ENCODE measurements at places on chromosomes 2 and 18.
A peak's percentile ranks its signal among the peaks of the same experiment; 100 is the strongest.

DNA sequence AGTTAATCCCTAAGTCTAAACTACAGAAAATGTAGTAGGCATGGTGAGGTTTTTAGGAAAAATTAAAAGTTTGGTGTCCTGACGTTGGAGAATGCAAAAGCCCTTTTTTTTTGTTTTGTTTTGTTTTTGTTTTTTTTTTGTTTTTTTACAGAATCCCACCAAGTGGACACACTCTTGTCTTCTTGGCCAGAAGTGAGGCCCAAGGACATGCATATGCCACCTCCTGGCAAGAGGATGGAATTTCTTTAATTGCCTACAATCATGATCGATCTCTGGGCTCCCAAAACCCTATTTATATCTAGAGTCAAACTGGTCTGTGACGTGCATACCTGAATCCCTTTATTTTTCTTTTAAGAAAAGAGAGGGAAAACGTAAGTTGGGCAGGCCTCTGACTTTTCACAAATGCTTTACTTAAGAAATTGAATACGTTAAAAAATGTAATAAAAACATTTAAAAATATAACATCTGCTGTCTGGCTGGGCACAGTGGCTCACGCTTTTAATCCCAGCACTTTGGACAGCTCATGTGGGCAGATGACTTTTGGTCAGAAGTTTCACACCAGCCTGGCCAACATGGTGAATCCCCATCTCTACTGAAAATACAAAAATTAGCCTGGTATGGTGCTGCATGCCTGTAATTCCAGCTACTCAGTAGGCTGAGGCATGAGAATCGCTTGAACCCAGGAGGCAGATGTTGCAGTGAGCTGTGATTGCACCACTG lies 502.7 kb downstream of the CBLN2 start:
- no peak for DNase-seq

GRCh38 chr2:165008730-165009315 lies 53.5 kb upstream of the SLC38A11 start:
- DNase-seq, result no peak

DNA sequence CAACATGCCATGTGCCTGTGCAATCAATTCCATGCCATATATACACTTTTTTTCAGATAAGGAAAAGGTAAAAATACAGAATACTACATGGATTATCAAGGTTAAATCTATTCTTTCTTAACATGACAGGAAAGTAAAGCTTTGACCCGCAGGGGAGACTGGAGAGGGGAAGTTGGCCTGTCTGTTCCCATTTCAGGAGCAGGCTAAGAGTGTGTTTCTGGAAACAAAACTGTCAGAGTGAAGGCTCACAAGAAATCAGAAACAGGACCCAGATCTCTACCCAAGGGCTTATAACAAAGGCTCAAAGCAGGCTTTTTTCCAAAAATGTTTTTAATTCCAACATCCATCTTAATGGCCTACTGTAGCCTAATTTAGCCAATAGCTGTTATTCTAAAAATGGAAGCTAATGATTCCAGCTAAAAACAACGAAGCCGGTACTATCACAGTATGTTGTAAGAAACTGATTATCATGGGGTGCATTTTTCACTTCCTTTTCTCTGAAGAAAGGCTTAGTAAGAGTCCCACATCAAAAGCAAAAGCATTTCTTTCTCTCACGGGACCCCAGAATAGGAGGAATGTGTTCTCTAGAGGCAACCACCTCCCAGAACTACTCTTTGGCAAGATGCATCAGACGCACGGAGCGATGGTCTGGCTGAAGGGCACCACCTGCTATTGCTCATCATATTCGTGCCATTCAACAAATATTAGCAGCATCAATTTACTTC lies 41.4 kb downstream of the FECH start:
- no peak for DNase-seq

- DNase-seq, result no peak
These were observed 50.2 kb downstream of the WDFY1 start for GRCh38 chr2:223894968-223895367.

DNA sequence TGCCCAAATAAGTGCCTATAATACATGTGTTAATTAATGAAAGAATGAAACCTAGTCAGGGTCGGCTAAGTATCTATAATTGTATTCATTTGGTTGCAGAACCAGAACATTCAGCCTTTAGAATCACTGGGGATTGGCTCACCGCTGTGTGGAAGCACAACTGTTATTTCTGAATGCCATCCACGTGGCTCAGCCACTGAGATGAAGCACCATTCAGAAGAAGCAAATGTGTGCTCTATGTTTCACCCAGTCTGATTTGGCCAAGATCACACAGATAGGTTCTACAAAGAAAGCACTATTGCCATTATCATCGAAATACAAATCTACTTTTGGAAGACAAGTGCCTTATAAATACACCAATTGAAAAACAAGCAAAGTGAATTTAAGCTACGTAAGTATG lies 30.6 kb upstream of the SPOPL start:
- DNase-seq, result no peak

GRCh38 chr18:31490833-31491232 lies 7.1 kb upstream of the DSG2 start:
- DNase-seq, result no peak

DNA sequence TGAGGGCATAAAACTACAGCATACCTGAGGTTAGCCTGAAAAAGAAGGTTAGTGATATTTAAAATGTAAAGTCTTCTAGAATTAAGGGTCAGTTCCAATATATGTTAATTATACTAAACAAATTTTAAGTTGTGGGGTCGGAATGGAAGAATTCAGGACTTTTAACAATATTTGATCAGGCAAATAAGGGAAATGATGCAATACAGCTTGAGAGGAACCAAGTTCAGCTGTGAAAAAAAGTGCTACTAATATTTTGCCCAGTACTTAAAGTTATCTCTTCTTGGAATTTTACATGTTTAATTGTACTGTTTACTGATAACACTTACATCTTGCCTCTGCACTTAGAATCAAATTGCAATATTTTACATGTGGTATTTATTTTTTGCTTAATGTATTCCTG lies 345.5 kb upstream of the CWC22 start:
- no peak for DNase-seq

DNA sequence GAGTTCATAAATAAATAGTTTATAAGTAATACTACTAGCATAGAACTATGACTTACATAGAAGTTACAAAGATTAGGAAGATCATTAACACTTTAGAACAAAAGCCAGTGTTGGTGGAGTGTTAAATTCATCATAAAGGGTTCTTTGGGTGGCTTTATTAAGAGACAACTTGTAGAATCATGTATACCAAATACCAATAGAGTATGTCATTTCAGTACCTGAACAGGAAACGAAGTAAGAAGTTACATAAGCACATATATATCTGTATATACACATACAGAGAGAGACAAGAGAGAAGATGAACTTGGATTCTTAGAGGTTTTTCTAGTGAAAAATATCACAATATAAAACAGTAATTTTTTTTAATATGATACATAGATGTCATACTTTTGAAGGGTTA lies 82.5 kb upstream of the OTX1 start:
- DNase-seq, result no peak

DNA sequence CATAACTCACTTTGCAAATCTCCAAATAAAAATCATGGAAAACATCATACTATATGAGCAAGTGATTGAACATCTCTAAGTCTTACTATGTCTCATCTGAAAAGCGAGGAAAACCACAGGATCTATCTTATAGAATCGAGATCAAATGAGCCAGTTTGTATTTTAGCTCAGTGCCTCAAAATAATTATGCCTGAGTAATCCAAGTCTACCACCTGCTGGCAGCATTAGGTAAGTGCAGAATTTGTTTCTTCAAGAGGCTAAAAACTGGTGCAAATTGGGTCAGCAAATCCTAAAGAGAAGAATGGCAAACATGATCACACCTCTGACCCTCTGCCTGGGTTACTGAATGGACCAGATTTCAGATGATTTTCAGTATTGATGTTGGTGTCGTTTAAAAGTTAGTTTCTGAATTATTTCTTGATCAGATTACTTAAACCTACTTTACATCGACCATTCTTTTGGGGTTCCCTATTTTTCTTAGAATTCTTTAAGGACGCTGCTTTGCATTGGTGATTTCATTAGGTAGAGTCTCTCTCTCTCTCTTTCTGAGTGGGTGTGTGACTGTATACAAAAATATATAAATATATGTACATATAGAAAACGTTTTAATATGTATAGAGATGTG lies 12.7 kb upstream of the FHOD3 start:
- peak; percentile 40 for DNase-seq

DNA sequence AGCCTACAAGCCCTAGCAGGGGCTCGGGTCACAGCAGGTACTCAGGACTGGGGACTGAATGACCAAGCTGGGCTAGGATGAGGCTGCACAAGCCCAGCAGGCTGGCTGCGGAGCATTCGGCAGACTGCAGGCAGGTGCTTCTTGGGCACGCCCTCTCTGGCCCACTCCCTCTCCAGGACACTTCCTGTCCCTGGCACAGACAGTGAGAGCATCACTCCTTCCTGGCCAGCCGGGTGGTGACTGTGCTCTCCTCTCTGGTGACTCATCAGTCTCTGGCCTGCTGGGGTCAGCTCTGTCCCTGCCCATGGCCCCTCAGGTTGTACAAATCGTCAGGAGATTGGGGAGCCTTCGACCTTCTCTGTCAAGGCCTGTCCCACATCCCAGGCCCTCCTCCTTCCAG lies 22.5 kb downstream of the C1QL2 start:
- no peak for DNase-seq

DNA sequence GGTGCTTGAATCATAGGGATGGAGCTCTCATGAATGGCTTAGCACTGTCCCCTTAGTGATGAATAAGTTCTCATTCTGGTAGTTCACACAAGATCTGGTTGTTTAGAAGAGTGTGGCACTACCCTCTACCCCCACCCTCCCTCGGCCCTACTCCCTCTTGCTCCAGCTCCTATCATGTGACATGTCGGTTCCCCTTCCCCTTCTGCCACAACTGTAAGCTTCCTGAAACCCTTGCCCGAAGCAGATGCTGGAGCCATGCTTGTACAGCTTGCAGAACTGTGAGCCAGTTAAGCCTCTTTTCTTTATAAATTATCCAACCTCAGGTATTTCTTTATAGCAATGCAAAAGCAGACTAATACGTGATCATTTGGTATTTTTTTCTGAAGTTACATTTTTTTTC lies 1012.6 kb downstream of the BCL11A start:
- DNase-seq, result no peak

- DNase-seq, result no peak
These were observed 61.5 kb upstream of the PPM1B start for GRCh38 chr2:44107086-44107740.

GRCh38 chr2:5991305-5991968 lies 299.3 kb downstream of the SOX11 start:
- DNase-seq, result no peak

GRCh38 chr2:134952608-134953007 lies 34.0 kb downstream of the CCNT2 start:
- DNase-seq, result no peak

DNA sequence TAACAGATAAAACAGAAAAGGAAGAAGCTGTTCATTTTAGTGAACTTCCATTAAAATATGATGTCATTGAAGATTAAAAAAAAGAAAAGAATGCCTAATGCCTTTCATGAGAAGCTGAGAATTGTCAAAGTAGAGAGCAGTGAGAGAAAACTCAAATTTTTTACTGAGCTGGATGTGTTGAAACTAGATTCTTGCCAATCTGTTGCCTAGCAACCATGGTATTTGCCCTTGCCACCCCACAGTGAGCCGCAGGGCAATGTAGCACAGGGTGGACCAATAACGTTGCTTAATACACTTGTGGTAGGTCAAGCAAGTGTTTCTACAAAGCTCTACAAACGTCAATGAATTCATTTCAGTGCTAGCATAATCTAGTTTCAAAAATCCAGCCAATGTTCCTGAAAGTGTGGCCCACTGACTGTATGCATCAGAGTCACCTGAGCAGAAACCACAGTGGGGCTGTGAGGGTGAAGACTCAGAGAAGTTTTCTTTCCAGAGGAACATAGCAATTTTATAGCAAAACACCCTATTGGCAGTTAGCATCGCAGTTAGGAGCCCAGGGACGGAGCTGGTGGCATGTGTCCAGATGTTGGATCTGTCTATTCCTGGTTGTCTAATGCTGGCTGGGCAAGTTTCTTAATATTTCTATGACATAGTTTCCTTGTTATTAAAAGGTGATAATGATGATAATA lies 132.2 kb downstream of the DOCK10 start:
- no peak for DNase-seq

DNA sequence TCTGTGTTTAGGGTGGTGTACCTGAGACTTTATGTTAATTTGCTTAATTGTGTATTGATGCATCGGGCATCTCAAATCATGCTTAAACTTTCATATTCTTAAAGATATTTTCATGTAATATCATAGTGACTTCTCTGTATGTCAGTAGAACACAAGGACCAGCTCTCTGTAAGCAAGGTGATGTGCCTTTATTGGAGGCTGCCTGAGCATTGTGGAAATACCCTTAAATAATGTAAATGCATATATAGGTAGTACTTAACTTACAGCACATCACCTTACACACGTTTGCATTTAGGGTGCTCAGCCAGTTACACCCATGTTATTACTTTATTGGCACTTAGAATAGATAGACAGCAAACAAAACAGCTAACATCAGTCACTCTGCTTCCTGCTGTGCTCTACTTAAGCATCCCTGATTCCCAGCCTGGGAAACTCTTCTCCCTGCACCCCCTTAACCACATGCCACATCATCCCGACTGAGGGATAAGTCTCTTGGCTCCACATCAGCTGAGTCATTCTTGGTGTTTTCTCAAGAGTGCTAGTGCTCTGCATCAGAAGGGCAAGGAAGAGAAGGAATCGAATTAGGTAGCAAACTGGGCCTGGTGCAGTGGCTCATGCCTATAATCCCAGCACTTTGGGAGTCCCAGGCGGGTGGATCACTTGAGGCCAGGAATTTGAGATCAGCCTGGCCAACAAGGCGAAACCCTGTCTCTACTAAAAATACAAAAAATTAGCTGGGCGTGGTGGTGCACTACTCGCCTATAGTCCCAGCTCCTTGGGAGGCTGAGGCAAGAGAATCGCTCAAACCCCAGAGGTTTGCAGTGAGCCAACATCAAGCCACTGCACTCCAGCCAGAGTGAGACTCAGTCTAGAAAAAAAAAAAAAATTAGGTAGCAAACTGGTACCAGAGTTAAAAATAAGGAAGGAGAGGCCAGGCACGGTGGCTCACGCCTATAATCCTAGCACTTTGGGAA lies 108.7 kb downstream of the MAP3K20 start:
- no peak for DNase-seq

All from activated CD4-positive, alpha-beta memory T cell treated with anti-CD3 and anti-CD28 coated beads, Interleukin-2, amount 10 ng/mL, durations not matched to agents 7 days and 5 days (primary cell).